Activated T-helper 1 cell treated with anti-CD3 and anti-CD28 coated beads, Interleukin-2, amount 50 U/mL, for 16 hours (primary cell): ENCODE measurements at places on chromosomes 7 and 10.

DNA sequence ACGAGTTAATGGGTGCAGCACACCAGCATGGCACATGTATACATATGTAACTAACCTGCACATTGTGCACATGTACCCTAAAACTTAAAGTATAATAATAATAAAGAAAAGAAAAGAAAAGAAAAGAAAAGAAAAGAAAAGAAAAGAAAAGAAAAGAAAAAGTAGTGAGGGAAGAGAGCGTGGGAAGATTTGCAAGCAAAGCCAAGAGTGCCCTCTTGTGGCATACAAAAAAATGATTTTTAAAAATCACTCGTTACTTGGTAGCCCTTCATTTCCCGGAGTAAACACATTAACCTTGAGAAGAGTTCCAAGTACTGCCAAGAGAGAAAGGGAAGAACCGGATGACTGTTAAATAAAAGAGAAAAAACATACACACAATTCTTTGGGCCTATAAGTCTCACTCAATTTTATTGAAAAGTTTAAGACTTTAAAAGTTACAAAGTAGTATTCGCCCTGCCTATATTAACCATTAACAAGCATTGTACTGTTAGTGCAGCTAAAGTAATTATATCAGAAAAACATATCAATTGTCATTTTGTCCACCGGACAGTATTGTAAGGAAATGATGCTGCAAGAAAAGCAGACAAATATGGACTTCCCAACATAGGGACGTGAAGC is 6.2 kb upstream of the CH25H start:
- DNase-seq, result no peak

- peak; percentile 74 for DNase-seq
Observed at GRCh38 chr10:102229810-102230263, 3.7 kb downstream of the ELOVL3 start.

DNA sequence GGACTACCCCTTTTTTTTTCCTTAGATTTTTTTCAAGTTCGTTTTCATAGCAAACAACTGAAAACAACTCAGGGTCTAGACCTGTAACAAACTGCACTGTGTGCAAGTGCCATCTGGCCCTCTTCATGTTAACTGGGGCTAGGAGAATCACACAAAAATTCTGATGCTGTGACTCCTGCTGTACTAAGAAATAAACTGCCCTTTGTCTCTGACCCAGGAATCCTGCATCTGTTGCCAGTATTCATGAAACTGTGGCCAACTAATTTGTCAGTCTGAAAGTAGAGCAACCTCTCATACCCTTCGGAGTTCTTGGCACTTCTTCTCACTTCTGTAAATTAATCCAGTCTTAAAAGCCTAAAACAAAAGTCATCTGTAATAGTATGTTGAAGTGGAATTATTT is 218.4 kb upstream of the PCDH15 start:
- DNase-seq, result no peak

DNA sequence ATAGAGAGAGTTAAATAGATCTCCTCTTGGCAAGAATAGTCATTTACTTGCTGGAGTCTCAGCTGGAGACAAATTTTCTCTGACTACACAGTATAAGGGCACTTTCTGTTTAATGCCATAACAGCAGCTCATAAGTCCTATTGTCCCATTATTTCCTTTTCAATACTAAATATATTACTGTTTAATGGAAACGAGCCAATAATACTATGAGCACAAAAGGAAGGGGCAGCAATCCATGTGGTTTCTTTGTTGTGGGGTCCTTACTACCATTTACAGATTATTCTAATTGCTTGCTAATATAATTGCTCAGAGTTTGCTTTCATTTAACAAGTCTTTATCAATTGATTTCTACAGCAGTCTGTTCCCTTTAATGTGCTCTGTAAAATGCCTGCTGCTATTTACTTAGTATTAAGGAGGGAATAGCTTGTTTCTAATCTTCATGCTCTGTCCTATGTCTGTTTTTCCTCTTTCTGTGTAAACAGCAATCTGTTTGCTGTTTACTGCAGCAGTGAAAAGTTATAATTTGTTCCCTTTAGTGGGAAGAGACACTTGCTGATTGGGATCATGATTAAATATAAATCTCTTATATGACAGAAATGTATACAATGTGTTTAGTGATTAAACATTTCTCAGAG is 296.2 kb upstream of the SMIM30 start:
- no peak for DNase-seq

GRCh38 chr7:155333346-155334234 is 35.9 kb downstream of the INSIG1 start:
- no peak for DNase-seq

DNA sequence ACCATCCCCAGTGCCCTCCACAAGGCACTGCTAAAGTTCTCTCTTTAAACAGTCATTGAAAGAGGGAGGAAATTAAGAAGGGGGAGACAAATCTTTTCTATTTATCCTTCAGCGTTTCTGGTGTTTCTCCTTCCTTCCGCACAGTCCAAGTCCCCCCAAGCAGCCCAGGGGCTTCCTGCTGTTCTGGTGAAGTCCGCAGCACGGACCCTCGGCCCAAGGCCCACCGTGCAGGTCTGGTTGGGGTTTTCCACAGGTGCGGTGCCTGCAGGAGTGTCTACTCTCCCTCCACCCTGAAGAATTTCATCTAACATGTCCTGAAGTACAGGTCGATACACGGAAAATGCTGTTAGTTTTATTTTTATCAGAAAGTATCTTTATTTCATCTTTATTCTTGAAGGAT is 34.1 kb upstream of the KNDC1 start:
- no peak for DNase-seq

DNA sequence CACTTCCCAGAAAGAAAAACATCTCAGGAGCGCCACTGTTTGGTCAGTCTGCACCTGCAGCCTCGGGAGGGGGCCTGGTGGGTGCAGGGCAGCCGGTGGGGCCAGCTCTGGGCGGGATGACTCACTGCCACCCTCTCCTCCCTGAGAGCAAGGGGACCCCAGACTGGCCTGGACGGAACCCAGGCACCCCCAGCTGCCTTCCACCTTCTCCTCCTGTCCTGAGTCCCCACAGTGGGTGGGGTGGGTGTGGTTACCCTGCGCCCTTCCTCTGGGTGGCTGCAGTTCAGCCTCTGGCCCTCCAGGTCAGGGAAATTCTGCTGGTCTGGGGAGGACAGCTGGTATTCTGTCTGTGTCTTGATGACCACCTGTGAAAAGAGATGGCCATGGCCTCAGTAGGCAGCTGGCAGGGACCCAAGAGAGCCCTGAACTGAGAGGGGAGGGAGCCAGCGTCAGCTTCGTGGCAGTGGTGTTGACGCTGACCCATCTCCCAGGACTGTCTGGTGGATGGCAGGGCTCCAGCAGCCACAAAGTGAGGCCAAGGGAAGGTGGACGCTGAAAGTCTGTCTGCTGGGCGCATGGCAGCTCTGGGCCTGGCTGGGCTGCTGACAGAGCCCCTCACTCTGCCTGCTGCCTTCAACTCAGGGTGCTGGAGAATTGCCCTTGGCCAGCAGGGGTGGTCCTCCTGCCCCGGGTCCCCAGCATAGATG is 8.9 kb downstream of the CALY start:
- no peak for DNase-seq

DNA sequence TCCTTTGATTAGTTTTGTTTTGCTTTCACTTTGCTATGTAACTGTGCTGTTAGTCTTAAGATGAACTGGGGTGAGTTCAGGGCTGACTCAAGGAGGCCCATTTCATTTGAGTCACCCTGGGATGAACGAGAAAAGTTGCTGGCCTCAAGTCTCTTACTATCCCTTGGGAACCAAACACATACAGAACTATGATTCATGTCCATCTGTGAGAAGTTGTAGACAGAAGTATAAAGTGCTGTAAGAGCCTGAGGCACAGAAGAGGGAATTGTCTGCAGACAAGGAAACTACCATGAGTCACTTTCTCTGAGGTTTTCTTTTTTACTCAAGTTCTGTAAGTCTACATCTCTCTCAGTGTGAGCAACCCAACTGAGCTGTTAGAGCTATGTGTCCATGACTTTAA is 179.8 kb upstream of the CSTF2T start:
- DNase-seq, result no peak

- DNase-seq, result no peak
Observed at GRCh38 chr10:23016636-23017035, 78.7 kb upstream of the MSRB2 start.

- no peak for DNase-seq
Observed at GRCh38 chr7:100726996-100727761, 6.2 kb upstream of the ZAN start.

GRCh38 chr7:36344622-36345021 is 45.0 kb upstream of the ANLN start:
- DNase-seq, result no peak

GRCh38 chr10:108358912-108359311 is 1194.4 kb upstream of the SORCS1 start:
- DNase-seq, result no peak

DNA sequence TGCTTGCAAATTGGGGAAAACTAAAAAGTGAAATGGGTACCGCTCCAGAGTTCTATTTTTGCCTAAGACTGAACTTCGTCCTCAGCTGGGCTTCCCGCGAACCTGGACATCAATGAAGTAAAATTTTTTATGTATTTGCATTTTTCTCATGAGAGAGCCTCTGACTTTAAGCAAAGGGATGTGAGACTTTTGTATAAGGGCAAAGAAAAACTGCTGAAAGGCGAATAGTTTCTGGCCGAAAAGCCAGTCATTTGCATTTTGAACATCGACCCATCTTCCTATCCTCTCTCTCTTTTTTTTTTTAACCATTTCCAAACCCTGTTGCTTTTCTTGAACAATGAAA is 573 bp downstream of the PMPCB start:
- DNase-seq, result no peak

DNA sequence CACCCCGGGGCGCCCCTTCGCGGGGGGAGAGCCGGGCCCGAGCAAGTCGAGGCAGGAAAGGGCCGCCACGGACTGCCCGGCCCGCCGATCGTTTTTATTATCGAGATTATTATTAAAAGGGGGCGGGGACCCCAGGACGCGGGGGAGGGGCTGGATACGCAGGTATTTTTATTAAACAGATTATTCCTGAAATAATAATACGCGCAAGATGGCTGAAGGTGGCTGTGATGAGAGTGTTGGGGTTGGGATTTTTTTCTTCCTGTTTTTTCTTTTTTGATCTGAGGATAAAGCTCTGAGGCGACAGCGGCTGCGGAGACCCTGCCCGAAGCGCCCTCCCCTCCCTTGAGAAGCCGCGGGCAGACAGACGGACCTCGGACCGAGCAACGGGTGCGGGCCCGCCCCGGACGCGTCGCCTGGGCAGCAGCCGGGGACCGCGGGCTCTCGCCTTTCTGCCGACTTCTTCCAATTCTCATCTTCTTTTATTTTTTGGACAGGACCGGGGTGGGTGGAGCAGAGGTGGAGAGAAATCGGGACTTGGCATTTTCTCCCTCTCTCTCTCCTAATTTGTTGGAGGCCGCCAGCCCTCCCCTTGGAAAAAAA is 1.4 kb upstream of the TRIM8 start:
- DNase-seq, result peak; percentile 18

- no peak for DNase-seq
Observed at GRCh38 chr10:30812018-30812851, 182.7 kb upstream of the LYZL2 start.

DNA sequence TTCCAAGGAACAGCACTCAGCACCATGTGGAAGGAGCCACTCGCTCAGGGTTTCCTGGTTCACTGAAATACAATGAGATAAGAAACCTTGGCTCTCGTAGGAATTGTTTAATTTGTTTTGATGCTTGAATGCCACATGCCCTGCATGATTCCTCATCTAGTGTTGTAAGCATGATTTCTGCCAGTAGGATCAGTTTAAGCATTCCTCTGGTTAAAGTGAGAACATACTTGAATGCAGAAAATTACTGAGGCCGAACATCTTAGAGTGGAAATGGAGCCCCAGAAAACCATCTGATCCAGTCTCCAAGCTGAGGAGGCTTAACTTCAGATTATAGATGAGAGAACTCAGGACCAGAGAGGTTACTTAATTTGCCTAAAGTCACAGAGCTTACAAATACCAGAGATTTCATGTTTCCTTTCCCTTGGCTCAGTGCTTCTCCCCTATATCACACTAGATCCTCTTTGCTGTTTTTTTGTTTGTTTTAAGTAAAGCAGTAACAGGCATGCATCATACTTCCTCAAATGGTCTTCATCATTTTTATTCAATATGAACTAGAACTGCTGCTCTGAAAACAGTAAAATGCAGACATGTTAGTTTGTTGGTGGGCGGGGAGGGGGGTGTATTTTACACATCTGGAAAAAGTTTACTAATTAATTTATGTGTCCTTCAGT is 125.1 kb downstream of the ADAM12 start:
- DNase-seq, result no peak

DNA sequence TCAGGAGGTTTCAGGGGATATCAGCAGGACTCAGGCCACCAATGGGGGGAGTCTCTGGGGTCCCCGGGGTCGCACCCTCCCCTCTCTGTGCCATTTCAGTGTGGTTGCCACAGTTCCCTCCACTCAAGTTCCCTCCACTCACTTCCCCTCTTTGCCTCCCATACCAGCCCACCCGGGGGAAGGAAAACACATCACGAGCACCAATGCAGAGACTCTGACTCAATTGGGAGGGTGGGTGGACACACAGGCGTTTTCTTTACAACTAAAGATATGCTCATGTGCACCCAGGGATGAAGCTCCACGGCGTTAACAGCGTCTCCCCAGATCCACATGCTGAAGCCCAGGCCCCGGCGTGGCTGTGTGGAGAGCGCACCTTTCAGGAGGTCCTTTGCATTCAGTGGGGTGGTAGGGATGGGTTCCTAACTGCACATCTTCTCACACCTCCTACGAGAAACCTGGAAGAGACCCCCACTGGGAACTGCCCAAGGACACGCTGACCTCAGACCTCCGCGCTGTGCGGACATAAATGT is 254.1 kb downstream of the ZMYND11 start:
- no peak for DNase-seq

DNA sequence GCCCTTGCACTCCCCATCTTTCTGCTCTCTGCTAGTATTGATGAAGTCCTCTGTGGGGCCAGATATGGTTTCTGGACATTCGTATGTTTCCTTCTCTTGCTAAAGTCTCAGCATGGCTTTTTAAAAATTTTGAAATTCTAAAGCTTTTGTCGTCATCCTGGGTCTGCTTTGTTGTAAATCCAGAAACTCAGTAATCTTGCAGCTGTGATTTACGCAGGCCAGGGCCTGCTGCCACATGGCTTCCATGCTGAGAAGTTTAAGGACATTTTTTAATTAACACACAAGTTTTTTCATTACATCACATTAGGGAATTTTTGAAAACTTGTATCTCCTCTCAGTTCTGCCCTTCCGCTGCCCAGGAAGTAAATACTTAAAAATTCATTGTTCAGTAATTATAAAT is 686.1 kb upstream of the IGFBP3 start:
- no peak for DNase-seq

DNA sequence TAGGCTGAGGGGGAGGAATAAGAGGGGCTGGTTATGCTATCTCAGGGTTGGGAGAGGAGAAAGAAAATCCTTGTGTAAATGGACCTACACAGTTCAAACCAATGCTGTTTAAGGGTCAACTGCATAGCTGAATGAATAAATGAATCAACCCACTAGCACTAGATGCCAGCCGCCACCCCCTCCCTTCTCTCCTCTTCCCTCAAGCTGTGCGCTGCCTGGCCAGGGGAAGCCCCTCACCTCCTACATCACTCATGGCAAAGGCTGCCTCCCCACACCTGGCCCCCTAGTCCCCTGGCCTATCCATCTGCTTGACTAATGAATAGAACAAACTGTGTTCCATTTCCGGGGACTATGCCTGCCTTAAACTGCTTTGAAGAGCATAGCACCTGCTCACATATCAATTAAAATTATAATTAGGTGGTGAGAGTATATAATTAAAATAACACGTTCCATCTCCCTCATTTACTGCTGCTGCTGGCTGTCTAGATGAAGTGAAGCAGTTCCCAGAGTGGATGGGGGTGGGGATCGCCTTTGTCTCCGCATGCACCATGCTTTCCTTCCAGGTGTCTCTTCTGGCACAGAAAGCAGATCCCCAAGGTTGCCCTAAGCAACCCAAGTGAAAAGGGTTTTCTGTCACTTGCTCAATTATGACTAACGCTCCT is 32.6 kb downstream of the GRID1 start:
- DNase-seq, result no peak
